ENCODE measurements at places on chromosomes 7 and 10. TPM values are rescaled to one million over a fixed set of nuclear protein-coding genes. Genes with fewer than 3 reads are reported as not detected.

DNA sequence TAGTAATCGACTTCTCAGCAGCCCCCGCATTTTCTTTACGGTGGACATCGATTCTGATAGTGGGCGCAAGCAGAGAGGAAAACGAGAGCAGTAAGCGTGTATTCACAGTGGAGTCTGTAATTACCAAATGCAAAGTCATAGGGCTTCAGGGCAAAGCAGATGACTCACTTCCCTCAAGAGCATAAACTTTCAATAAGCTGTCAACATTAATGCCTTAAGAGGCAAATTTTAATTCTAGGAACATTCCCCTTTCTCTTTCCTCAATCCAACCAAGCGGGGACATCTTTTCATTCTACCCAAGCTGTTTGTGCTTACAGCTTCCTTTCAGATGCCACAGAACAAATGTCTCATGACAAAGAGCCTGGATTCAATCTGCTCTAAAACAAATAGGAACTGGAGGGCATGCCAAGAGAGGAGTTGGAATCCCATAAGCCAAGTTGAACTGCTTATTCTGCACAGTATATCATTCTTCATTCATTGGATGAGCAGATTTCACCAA, 48.6 kb downstream of the MALSU1 start:
- no peaks in the 10 kb centered on the region for H3K27me3 ChIP-seq
- DNase-seq: peak; percentile 83
- H3K36me3 ChIP-seq: peaks cover 12% of the 10 kb centered on the region
- H3K4me1 ChIP-seq: peaks cover 28% of the 10 kb centered on the region

- peaks cover 34% of the 10 kb centered on the region for H3K4me1 ChIP-seq
- H3K27ac ChIP-seq: peak overlapping the region; percentile 99
Measured at GRCh38 chr10:31030800-31031199, 865 bp downstream of the ZNF438 start.

- no peaks in the 10 kb centered on the region for H3K36me3 ChIP-seq
- DNase-seq: no peak
- H3K27ac ChIP-seq: no peak overlapping the region
Measured at GRCh38 chr7:2966466-2967078, 77.1 kb downstream of the CARD11 start.

DNA sequence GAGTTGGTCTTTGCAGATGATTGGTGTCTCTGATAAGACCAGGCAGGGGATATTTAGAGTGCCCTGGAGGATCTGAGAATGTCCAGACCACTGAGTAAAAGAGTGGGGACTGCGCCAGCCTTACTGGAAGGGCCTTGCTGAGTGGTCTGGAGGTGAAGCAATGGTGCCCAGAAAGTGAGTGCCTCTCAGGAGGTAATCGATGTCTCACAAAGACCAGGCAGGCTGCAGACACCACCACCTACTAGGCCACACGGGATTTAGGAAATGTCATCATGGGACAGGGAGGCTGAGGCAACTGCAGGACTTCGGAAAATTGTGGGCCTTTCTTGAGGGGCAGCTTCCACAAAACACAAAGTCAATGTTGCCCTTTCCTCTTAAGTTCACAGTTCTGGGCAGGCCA, 57.2 kb upstream of the STEAP1B start:
- no peak overlapping the region for H3K4me3 ChIP-seq
- no peak overlapping the region for H3K27ac ChIP-seq
- H3K27me3 ChIP-seq: peaks cover 26% of the 10 kb centered on the region
- H3K36me3 ChIP-seq: no peaks in the 10 kb centered on the region

DNA sequence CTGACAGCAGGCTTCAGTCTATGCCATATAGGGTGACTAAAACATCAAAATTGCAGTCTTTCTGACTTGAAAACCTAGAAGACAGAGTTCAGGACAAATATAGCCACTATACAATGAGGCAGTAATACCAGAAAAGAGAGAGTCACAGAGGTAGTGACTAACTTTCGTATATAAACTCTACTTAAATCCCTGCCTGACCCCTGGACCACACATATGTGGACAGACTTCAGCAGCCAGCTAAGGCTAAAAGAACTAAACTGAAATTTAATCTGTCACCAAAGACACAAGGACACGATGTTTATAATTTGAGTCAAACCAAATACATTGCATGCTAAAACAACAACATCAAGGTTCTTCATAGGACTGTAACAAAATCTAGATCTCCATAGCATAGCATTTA, 64.6 kb upstream of the MACROH2A2 start:
- H3K36me3 ChIP-seq: no peaks in the 10 kb centered on the region
- DNase-seq: no peak
- H3K4me3 ChIP-seq: no peak overlapping the region
- no peak overlapping the region for H3K27ac ChIP-seq
- H3K27me3 ChIP-seq: peaks cover 64% of the 10 kb centered on the region

- peaks cover 26% of the 10 kb centered on the region for H3K27me3 ChIP-seq
- no peaks in the 10 kb centered on the region for H3K4me1 ChIP-seq
- peak overlapping the region; percentile 99 for H3K27ac ChIP-seq
- peaks cover 16% of the 10 kb centered on the region for H3K36me3 ChIP-seq
Measured at GRCh38 chr10:96089116-96089515, 41.0 kb upstream of the ZNF518A start.

DNA sequence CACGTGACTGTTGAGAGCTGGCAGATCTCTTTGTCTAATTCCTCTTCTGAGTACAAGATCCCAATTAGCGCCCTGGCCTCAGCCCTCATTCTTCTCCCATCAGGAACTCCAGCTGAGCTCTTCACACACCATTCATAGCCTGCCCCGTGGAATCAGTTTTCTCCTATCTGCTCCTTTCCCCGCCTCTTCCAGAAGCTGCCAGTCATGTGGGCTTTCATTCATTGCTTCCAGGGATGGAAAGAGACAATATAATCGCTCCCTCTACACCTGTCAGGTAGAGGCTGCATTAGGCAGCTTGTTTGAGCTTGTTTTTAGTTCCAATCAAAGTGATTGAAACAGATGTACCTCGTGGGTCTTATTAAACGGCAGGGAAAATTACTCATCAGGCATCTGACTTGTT, 515.8 kb downstream of the TYW1 start:
- H3K4me1 ChIP-seq: no peaks in the 10 kb centered on the region
- DNase-seq: no peak
- H3K27ac ChIP-seq: no peak overlapping the region
- peaks cover 10% of the 10 kb centered on the region for H3K36me3 ChIP-seq
- H3K27me3 ChIP-seq: no peaks in the 10 kb centered on the region

LRRC17 gene
- total RNA-seq: 0.21 TPM

Measured in MCF 10A (cell line).